Stimulated activated CD4-positive, alpha-beta T cell treated with anti-CD3 and anti-CD28 coated beads, Interleukin-15, amount 100 ng/mL, for 1 hour (primary cell): ENCODE measurements at places on chromosomes 3 and 15.
A peak's percentile ranks its signal among the peaks of the same experiment; 100 is the strongest.

GRCh38 chr3:127590593-127591465, at the start of gene TPRA1:
TPRA1 (minus strand) TSS chr3:127590733; CDS start chr3:127580146, 10,587 bp downstream.
- DNase-seq = peak; percentile 61

- DNase-seq = no peak
Observed at GRCh38 chr15:59738676-59739075, 49.6 kb upstream of the BNIP2 start.

DNA sequence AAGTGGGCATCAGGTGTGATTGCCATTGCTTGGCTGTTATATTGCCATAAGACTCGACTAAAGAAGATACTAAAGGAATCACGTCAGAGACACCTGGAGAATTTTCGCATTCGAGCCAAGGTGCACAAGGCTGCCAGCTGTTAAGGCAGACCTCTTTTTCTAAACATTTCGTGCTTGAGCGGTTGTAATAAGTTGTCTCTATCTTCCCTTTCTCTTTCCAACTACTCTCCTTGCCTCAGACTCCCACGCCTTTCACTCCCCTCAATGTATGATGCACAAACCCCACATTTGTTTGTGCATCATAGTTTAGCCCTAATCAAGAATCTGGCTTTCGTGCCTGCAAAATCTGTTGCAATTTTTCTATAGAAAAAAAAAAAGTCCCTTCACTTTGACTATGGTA, 118.0 kb downstream of the IQCH start:
- no peak for DNase-seq

DNA sequence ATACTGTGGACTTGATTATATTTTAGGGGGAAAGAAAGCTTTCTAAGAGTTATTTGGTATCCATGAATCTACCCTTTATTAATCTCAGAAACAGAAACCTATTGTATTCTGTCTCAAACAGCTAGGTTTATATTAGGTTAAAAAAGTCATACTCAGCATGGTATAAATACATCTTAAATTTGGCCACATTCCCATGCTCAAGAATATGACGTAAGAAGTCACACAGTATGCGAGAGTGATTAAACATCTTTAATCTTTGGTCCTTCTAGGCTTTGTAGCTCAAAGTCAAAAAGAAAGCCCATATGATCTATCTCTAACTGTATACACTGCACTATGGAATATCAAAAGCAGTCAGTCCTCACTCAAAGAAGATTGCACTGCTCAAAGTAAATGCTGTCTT, 131.4 kb downstream of the EPHA3 start:
- DNase-seq = no peak

- no peak for DNase-seq
Observed at GRCh38 chr3:142353571-142353970, 94.3 kb downstream of the XRN1 start.

DNA sequence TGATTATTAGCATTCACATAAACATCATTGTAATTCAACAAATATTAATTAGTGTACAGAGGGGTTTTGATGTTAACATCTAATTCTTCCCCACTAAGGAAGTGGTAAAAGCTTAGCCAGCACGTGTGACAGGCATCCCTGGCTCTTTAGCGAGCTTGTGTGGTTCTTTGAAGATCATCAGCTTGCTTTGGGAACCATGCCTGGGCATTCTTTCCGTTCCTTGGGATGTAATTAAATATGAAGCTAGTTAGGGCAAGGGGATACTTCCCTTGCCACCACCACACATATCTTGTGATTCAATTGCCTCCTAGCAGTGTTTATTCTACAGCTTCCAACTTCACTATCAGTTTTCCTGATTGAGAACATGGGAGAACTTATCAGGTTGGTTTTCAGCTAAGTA, 246.5 kb downstream of the MYRIP start:
- no peak for DNase-seq

- no peak for DNase-seq
Observed at GRCh38 chr15:83844742-83845141, 190.8 kb downstream of the ADAMTSL3 start.

- DNase-seq = no peak
Observed at GRCh38 chr3:10338591-10339353, 17.9 kb upstream of the SEC13 start.

DNA sequence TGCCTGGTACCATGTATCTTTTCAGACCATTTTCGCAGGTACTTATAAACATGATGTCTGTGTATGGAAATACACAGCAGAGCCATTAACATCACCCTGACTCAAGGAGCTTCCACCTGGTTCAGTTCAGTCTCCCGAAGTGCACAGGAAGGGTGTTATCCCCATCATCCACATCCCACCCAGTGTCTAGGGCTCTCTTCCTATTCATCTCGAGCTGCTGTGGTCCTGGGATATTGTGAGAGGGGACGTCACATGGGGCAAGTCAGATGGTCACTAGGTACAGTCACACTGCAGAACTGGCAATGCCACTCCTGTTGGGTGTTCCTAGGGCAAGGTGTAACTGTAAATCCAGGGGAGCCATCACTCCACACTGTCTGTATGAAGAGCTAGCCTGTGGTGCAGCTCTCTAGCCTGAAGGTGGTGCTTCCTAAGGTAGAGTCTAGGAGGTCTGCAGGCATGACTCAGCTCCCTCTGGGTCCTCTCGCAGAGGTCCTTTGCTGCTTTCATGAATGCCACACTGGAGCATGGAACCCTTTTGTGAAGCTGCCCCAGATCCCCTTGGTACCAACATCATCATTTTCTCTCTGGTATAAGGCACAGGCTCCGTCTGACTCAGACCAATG, 13.9 kb downstream of the ISLR2 start:
- no peak for DNase-seq

DNA sequence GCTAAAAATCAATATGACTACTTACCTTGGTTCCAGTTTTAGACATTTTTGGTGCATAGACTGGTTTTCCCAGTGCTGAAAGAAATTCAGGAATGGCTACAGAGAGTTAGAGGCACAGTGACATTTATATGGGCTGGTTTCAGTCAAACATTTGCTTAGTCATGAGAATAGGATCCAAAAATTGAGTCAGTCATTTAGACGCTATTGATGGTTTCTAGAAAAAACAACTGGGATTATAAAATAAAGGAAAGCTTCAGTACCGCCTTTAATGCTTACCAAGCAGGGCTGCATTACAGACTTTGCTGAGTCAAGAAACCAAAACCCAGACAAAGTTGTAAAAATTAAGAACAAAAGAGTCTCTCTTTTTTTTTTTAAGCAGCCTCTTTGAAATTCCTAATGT, at the start of gene CRYGS:
TSS of gene CRYGS (minus strand) at position 100 of the 400 bp plus-strand sequence. CDS start at position 46, 54 bp downstream.
- no peak for DNase-seq

DNA sequence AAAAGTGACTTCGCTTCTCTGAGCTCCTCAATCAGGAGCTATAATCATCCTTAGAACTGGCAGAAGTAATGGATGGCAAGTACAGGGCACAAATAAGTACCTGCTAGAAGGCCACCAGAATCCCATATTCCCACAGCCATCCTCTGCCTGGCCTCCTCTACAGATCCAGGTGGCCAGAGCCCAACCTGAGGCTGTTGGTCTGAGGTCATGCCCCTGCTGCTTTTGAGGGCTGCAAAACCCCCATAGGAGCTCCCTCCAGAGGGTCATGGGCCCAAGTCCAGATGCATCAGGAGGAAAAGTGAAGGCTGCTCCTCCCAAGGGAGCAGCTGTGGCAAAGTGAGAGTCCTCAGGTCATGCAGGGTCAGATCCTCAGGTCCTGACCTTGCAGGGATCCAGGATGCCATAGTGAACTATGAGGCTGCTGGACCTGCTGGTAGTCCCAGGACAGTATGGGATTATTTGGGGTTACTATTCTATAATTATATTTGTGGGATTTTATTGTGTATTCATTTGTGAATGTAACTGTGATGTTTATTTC, 3.0 kb upstream of the PLCD1 start:
- no peak for DNase-seq

DNA sequence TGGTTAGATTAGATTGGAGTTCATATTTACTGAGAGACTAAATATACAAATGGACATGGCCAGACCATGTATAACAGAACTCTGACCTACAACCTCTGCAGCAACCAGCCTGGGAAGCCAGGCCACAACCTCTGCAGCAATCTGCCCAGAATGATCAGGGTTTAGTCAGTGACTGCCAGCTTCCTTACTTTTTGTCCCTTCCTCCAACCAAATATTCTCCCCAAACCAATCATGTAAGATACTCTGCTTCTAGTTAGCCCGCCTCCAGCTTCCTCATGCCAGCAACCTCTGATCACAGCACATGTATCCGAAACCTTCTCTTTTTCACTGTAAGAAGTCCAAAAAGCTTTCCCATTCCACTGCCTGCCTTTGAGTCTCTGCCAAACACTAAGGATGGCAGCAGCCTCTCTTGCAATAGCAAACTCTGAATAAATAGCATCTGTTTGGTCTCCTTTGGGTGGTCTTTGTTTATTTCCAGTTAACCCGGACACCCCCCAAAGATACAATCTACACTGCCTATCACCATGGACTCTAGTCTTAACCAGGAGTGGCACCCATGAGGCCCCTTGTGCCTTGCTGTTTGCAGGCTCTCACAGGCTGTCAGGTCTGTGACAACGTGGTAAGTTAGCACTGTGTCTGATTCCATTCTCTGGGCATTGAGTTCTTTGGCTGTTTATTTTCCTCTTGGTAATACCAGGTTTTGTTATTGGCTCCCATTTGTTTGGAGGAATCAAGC, 102.2 kb downstream of the ERC2 start:
- no peak for DNase-seq

- DNase-seq = no peak
Observed at GRCh38 chr15:74626752-74627692, 11.4 kb downstream of the CLK3 start.

DNA sequence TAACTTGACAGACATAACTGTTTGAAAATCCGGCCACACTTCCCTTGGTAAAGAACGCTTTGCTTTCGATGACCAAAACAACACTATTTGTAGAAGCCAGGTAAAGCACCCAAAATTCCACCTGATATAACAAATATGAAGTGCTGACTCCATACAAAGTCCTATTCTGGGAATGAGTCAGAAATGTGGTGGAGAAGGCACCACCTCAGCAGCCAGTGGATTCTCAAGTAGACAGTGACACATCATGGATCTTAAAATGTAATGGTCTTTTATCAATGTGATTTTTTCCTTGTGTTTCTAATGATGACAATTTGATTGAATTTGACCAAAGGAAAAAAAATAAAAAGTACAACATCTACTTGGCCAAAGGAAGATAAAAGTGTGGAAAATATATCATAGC, 135.0 kb upstream of the WNT5A start:
- DNase-seq = no peak

GRCh38 chr3:195388380-195388779, 54.4 kb downstream of the ACAP2 start:
- no peak for DNase-seq

DNA sequence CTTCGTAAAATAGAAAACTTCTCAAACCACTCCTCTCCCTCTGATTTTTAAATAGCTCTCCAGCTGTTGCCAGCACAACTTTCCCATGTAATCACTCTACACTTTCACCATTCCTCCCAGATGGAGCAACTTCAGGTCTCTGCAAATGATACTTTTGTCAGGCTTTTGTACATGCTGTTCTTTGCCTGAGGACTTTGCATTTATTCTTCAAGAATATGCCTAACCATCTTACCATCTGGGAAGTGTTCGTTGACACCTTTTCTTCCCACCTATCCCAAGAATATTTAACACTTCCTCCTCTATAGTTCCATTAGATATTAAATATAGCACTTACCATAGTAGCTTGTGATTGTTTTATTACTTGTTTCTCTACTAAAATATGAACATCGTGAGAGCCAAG, 703.7 kb downstream of the CADM2 start:
- no peak for DNase-seq

DNA sequence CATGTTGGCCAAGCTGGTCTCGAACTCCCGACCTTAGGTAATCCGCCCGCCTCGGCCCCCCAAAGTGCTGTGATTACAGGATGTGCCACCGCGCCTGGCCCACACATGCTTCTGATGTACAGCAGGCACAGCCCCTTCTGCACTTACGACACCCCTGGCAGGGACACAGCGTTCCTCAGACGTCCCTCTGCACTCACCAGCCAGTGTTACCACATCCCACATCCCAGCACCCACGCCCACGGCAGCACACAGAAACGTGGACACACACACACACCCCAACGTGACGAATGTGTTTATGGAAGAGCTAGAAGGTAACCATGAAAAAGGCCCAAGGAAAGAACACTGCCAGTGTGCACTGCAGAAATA, 576 bp upstream of the RPAP1 start:
- DNase-seq = no peak

GRCh38 chr3:13498354-13499060, 18.4 kb downstream of the HDAC11 start:
- no peak for DNase-seq

DNA sequence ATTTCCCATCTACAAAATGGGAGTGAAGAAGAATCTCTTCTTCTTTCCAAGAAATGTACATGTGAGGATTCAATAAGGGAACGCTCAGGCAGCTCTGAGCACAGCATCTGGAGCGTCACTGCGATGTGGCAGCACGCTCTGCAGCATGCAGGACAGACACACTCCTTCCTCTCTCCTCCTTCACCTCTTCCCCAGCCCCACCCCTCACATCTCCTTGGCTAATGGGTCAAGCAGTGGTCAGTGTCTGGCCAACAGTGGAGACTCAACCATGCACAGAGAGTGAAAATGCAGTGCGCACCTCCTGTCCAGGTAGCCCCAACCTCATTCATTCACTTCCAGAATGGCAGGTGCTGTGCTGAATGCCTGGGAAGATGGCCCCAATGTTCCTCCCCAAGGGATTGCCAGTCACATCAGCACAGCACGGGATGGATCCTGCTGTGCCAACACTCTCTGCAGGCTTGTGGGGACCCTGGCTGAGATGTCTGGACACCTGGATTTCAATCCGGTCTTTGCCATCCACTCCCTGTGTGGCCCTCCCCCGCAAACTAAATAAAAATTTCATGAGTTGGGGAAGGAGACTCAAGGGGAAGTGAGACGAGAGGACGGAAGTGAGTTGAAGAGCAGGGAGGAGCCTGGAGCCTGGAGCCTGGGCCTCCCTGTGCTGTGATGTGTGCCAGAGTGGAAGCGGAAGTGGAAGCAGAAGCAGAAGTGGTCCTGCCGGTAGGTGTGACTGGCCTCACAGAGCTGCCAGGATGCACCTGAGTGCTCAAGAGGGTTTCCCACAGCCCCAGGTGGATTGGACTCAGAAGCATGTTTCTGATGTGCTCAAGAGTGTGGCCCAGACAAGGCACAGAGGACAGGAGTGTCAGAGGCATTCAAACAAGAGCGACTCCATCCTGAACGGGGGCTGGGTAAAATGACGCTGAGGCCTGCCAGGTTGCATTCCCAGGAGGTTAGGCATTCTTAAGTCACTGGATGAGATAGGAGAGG, 163.9 kb downstream of the SMAD6 start:
- no peak for DNase-seq

- no peak for DNase-seq
Observed at GRCh38 chr3:88703501-88704059, 403.8 kb upstream of the EPHA3 start.

DNA sequence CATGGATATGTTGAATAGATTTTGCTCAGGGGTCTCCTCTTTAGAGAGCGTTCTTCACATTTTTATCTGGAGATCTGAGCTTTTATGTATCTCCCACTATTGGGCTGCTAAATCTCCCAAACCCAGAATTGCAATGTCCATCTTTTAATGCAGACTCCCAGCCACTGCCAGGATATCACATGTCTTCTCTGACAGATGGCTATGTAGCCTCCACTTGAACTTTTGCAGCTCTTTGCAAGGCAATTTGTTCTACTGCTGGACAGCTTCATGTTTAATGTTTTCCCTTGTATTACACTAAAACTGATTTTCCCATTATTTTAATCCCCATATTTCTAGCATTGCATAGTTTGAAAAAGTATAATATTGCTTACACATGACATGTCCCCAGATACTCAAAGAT, 177.2 kb downstream of the LPP start:
- DNase-seq = no peak
